Activated T-helper 9 cell treated with anti-CD3 and anti-CD28 coated beads, Interleukin-2, amount 50 U/mL, for 16 hours (primary cell): ENCODE measurements at places on chromosomes 1 and 21.

DNA sequence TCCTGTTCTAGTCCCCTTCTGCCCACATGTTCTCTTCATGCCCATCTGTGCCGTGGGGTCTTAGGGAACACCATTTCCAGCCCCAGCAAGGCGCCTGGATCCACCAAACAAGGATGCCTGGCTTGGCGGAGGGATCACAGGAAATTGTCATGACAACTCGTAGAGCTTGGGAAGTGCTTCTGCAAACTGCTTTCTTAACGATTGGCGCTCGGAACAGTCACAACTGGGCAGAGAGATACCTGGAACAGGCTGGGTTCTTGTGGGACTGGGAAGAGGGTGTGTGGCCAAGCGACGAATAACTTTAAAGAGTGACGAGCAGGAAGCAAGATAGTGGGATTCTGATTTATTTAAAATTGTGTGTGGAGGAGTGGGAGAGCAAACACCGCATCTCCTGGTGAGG is 329.8 kb downstream of the RPS6KC1 start:
- no peak for DNase-seq

- DNase-seq = no peak
These were observed 2.8 kb upstream of the SLC2A1 start for GRCh38 chr1:42961312-42962091.

DNA sequence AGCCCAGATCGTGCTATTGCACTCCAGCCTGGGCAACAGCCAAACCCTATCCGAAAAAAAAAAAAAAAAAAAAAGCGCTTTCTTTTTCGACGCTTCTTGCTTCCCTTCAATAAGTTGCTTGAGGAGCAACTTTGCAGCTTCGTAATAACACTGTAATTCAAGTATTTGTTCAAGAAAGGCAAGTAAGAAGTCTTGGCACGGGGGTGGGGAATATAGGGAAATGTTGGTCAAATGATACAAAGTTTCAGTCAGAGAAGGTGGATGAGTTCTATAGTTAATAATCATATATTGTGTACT is 871 bp upstream of the PSMA5 start:
- no peak for DNase-seq

- no peak for DNase-seq
These were observed 122.3 kb downstream of the C1orf21 start for GRCh38 chr1:184509105-184509504.

DNA sequence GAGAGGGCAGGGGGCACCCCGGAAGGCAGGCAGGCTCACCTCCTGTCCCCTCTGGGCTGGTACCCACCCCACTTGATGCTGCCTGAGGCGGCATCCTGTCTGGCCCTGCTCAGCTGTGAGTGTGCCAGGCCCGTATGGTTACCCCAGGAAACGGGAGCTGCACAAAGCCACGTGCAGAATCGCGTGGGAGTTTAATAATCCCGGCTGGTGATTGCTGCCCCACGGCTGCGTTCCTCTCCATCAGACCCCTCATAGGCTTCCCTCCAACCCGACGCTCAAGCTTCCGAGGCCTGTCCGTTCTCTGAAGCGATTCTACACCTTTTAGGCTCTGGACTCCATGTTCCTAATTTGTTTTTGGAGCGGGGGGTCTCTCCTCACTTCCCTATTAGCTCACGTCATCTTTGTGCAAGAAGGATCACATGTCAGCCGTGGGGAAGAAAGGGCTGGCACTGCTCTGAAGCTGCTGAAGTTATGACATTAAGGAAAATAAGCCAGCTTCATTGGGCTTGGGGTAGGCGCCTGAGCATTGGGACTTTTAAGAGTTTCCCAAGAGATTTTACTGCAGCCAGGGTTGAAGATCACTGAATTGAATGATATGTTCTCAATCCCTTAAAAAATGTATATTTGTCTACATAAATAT is 1.1 kb upstream of the B3GALT5 start:
- DNase-seq = no peak

- DNase-seq = no peak
These were observed 115.7 kb downstream of the PIGK start for GRCh38 chr1:77103486-77103885.

- DNase-seq = no peak
These were observed 90.1 kb downstream of the PTPN14 start for GRCh38 chr1:214461305-214461704.
